ENCODE measurements at places on chromosomes 13 and 19.

GRCh38 chr19:1324806-1325567 lies 39.3 kb downstream of the EFNA2 start:
- DNase-seq: peak; percentile 69

GRCh38 chr13:96052656-96053002 lies 572 bp downstream of the UGGT2 start:
- peak; percentile 70 for DNase-seq

DNA sequence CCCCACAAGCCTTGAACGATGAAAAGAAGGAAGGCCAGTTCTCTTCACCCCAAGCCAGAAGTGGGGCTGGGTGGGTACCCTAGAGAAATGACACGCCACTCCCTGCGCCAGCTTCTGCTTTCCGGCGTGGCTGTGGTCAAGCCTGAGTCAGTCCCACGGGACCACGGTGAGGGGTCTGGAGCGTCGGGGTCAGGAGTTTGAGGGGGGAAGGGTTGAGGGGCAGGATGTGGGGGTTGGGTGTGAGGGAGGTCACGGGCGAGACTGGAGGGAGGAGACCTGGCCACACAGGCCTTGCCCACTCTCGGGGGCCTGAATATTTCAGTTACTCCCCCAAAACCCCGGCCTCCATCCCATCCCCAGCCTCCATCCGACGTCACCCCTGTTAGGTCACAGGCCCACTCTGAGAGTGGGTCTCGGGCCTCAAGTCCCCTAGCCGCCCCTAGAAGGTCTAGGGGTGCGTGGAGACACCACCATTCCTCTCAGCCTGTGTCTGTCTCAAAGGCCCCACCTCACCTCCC lies 500 bp upstream of the IFI30 start:
- DNase-seq: peak; percentile 94

GRCh38 chr13:110886870-110887596 lies 27.8 kb downstream of the ANKRD10 start:
- DNase-seq: no peak

- no peak for DNase-seq
Observed at GRCh38 chr13:62537593-62537992, 1121.9 kb upstream of the PCDH20 start.

- no peak for DNase-seq
Observed at GRCh38 chr19:1255186-1256161, 7.1 kb downstream of the MIDN start.
